ENCODE measurements at places on chromosomes 11 and 22.

- no peak for DNase-seq
Measured at GRCh38 chr11:13013054-13013488, 4.0 kb downstream of the RASSF10 start.

GRCh38 chr22:35728639-35729308 is 11.1 kb downstream of the APOL5 start:
- no peak for DNase-seq

- DNase-seq, result no peak
Measured at GRCh38 chr22:32880505-32880892, 79.0 kb downstream of the TIMP3 start.

DNA sequence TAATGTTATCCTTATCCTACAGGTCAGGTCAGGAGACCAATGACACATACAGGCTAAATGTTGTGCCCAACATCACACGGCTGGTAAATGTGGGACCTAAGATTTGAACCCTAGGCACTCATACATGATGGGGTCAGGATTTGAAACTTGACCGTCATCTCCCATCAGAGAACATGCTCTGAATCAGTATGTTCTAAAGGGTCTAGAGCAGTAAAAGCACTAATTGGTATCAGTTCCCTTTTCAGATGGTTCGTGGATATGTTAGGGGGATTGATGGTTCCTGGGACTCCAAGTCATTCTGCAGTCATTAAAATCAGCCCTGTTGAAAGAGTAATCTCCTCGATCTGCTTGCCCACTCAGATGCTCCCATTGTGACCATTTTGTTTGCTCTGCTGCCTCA is 65.5 kb downstream of the BMAL1 start:
- DNase-seq, result no peak

GRCh38 chr22:49367041-49367697 is 460.5 kb downstream of the BRD1 start:
- DNase-seq, result no peak

GRCh38 chr11:111438846-111439520 is 59.9 kb upstream of the POU2AF1 start:
- no peak for DNase-seq

GRCh38 chr11:1024597-1025409 is 11.7 kb downstream of the MUC6 start:
- DNase-seq, result no peak

DNA sequence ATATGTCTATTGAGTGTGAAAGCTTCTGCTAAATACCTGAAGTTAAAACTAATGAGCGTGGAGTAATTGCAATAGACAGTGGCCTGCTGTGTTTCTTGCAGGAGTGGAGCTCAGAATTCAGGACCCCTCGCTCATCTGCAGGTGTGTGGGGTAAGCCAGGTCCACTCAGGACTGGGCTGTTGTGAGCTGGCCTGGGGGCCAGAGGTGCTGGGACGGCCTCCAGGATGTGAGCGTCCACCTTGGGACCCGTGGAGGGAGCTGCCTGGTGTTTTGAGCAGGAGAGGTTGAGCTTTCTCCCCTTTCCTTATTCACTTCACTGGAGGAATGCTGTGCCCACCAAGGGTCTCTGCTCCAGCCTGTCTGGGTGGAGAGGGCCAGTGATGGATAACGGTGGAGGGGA is 681.2 kb downstream of the BRD1 start:
- no peak for DNase-seq

DNA sequence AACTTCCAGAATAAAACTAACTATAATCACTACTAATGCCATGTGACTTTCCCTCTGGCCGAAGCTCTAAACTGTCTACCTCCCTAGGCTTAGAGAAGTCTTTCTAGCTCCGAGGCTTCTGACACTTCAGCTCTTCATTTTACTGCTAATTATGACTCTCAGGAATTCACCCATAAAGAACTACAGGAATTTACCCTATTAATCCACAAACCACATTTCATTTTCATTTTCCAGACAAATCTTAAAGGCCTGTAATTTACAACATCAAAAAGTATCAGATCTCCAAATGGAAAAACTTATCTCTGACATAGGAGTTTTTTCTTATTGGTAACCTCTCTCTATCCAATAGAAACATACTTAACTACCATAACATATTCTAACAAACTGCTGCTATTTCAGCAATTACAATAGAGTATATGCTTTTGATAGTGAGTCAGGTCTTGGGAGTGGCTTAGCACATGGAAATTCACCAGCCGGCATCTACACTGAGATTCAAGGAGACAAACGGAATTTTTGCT is 33.4 kb downstream of the MRTFA start:
- no peak for DNase-seq

DNA sequence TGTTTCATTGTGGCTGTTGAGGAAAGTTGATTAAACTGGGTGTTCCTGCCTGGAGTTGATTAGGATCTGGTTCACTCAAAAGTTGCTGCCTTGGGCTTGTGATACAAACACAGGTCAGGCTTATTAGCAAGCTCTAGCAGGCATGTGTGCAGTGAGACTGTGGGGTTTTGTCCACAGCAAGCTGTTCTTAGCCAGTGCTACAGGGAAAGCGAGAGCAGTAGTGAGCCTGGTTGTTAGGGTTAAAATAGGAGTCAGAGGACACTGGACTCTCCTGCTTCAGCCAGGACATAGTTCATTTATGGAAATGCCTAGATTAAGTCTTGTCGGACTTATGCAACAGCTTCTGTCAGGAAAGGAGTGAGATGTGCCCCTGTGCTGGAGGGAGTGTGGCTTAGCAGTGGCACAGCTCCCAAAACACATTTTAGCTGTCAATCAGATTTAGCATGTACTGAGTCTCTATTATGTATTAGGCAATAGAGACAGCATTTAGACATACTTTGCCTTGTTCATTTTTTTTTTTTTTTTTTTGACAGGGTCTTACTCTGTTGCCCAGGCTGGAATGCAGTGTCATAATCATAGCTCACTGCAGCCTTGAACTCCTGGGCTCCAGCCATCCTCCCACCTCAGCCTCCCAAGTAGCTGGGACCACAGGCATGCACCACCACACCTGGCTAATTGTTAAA is 8.7 kb downstream of the SNRPD3 start:
- no peak for DNase-seq

DNA sequence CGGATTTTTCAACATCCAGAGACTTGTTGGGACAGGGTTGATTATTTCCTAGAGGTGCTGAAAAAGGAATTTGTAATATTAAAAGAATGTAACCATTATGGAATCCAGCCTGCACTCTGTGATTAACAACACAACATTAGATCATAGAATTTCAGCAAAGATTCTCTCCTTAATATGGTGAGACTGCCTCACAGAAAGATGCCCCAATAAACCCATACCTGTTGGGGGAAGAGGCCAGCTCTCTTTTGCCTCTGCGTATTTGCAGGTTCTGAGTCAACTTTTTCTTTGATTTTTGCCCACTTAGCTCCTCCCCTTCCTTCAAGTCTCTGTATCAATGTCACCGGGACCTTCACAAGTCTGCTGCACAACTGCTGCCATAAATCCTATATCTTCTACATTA is 12.4 kb upstream of the MTMR3 start:
- DNase-seq, result no peak

Data from CD8-positive, alpha-beta T cell (primary cell).